ENCODE measurements at places on chromosomes 1 and 21.
A peak's percentile ranks its signal among the peaks of the same experiment; 100 is the strongest.

- no peaks in the 10 kb centered on the region for H3K36me3 ChIP-seq
- DNase-seq = no peak
- H3K4me3 ChIP-seq = no peak overlapping the region
These were observed 46.2 kb downstream of the DISP1 start for GRCh38 chr1:222861062-222861461.

- DNase-seq = no peak
- H3K4me1 ChIP-seq = no peaks in the 10 kb centered on the region
- no peaks in the 10 kb centered on the region for H3K27me3 ChIP-seq
- no peak overlapping the region for H3K4me3 ChIP-seq
These were observed 3.0 kb downstream of the EPS8L3 start for GRCh38 chr1:109760581-109761226.

DNA sequence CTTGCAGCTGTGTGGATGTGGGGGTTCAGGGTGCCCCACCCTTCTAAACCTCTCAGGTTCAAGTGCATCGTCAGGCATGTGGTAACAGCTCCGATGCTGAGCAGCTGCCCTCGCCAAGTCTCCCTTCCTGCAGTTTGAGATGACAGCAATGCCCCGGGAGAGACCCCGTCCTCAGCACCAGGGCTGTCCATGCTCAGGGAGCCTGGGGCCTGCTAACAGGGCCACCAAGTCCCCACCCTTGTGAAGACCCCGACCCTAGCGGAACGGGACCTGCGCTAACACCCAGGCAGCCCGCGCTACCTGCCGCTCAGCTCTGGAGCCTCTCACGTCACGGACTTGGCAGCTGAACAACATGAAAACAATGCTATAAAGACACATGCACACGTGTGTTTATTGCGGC is 159.2 kb upstream of the C1orf174 start:
- no peak overlapping the region for H3K4me3 ChIP-seq
- no peak overlapping the region for H3K27ac ChIP-seq
- H3K27me3 ChIP-seq = no peaks in the 10 kb centered on the region
- no peaks in the 10 kb centered on the region for H3K4me1 ChIP-seq
- DNase-seq = no peak

DNA sequence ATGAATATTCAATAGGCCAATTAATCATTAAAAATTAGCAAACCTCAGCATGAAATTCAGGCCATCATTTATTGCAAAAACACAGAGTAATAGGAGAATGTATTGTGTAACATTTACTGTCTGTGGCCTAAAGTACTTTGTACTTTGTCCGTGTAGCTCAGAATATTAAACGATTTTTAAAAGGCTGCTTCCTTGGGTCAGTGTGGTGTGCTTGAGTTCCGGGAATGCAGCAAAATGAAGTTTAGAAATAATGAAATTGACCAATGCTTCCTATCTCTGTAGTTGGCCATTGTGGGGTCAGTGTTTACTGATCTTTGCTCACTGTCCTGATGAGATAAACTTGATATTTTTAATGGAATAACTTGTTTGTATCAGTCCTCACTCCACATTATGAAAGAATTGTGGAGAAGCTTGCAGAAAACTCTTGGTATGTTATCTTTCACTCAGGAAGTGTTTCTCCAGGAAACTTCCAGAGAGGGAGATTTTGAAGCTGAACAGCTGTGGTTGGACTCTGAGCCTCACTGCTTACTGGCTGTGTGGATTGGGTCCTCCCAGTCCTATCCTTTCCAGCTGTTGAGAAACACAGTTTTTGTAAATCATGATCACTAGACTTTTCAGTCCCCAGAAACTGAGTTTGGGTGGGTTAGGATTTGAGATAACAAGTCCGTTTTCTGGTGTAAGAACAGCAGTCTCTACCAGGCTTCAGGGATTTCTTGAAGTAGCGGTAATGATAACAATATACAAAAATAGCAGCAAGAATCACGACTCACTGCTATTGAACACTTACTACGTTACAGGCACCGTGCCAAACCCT is 19.2 kb upstream of the MTARC1 start:
- no peak for DNase-seq
- H3K4me3 ChIP-seq = no peak overlapping the region
- H3K27ac ChIP-seq = peak overlapping the region; percentile 10
- peaks cover 43% of the 10 kb centered on the region for H3K36me3 ChIP-seq

- peaks cover 5% of the 10 kb centered on the region for H3K4me1 ChIP-seq
- H3K27ac ChIP-seq = no peak overlapping the region
- DNase-seq = no peak
- no peaks in the 10 kb centered on the region for H3K27me3 ChIP-seq
- no peak overlapping the region for H3K4me3 ChIP-seq
These were observed 6.7 kb downstream of the TRIM45 start for GRCh38 chr1:117114877-117115276.

GRCh38 chr1:23209770-23210169 is 7.5 kb downstream of the HTR1D start:
- no peak overlapping the region for H3K4me3 ChIP-seq
- H3K4me1 ChIP-seq = no peaks in the 10 kb centered on the region
- no peaks in the 10 kb centered on the region for H3K36me3 ChIP-seq
- DNase-seq = no peak
- H3K27me3 ChIP-seq = peaks cover 56% of the 10 kb centered on the region

GRCh38 chr1:179775009-179775408 is 31.9 kb downstream of the FAM163A start:
- no peak overlapping the region for H3K27ac ChIP-seq
- peaks cover 4% of the 10 kb centered on the region for H3K4me1 ChIP-seq
- no peak for DNase-seq
- no peak overlapping the region for H3K4me3 ChIP-seq
- no peaks in the 10 kb centered on the region for H3K27me3 ChIP-seq
- H3K36me3 ChIP-seq = no peaks in the 10 kb centered on the region

GRCh38 chr1:63116016-63116415 is 206.4 kb upstream of the FOXD3 start:
- no peaks in the 10 kb centered on the region for H3K36me3 ChIP-seq
- no peak overlapping the region for H3K4me3 ChIP-seq
- no peaks in the 10 kb centered on the region for H3K27me3 ChIP-seq
- no peak overlapping the region for H3K27ac ChIP-seq
- no peaks in the 10 kb centered on the region for H3K4me1 ChIP-seq

- H3K36me3 ChIP-seq = no peaks in the 10 kb centered on the region
- H3K27me3 ChIP-seq = no peaks in the 10 kb centered on the region
- DNase-seq = no peak
These were observed 304.1 kb upstream of the NR5A2 start for GRCh38 chr1:199723250-199723956.

GRCh38 chr1:61053712-61054600 is 28.4 kb upstream of the NFIA start:
- H3K36me3 ChIP-seq = no peaks in the 10 kb centered on the region
- no peak for DNase-seq
- H3K27me3 ChIP-seq = no peaks in the 10 kb centered on the region
- H3K27ac ChIP-seq = peak overlapping the region; percentile 100
- H3K4me1 ChIP-seq = peaks cover 19% of the 10 kb centered on the region

DNA sequence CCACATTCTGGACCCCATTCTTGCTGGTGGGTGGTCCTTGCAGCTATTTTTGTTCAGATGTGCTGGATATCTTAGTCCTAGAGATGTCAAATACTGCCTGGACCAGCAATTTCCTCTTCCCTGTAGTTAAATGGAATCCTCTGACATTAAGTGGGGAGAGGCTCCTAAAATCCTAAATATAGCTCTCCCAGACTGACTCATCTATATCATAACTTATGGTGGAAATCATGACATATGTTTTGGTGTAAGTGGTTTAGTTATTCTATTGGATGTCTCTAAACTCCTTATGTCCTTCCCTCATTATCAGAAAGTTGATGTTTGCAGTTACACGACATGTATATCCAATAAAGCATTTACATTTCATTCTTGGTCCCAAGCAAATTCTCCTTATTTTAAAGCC is 73.1 kb downstream of the KCNJ6 start:
- no peak for DNase-seq
- H3K4me1 ChIP-seq = no peaks in the 10 kb centered on the region
- no peaks in the 10 kb centered on the region for H3K27me3 ChIP-seq
- no peak overlapping the region for H3K4me3 ChIP-seq

DNA sequence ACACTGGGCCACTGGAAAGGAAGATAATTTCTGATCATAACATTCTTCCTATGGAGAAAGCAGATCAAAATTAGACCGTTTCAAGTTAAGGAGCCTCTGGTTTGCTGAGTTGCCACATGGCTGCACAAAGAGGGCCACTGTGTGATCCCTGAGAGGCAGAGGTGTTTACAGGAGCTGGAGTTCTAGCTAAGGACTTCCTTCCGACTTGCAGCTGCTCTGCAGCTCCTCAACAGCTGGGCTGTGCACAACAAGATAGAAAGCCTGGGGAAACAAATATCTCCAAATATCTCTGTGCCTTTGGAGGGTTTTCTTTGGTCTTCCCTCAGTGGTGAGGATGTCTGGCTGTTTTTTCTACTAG is 26.8 kb downstream of the GADD45A start:
- no peak overlapping the region for H3K4me3 ChIP-seq
- no peak for DNase-seq
- H3K27me3 ChIP-seq = no peaks in the 10 kb centered on the region
- H3K36me3 ChIP-seq = no peaks in the 10 kb centered on the region
- H3K4me1 ChIP-seq = peaks cover 78% of the 10 kb centered on the region
- peak overlapping the region; percentile 64 for H3K27ac ChIP-seq

- H3K36me3 ChIP-seq = no peaks in the 10 kb centered on the region
- H3K27ac ChIP-seq = no peak overlapping the region
- no peaks in the 10 kb centered on the region for H3K27me3 ChIP-seq
- H3K4me3 ChIP-seq = no peak overlapping the region
- no peak for DNase-seq
These were observed 42.2 kb upstream of the TARBP1 start for GRCh38 chr1:234520908-234521817.

GRCh38 chr1:24317081-24317480 is 2.1 kb upstream of the GRHL3 start:
- no peaks in the 10 kb centered on the region for H3K27me3 ChIP-seq
- no peak overlapping the region for H3K27ac ChIP-seq
- no peak overlapping the region for H3K4me3 ChIP-seq
- no peaks in the 10 kb centered on the region for H3K36me3 ChIP-seq
- peaks cover 7% of the 10 kb centered on the region for H3K4me1 ChIP-seq

GRCh38 chr1:66182551-66183178 is 351.3 kb upstream of the SGIP1 start:
- no peaks in the 10 kb centered on the region for H3K27me3 ChIP-seq
- H3K4me1 ChIP-seq = no peaks in the 10 kb centered on the region
- H3K4me3 ChIP-seq = no peak overlapping the region
- H3K36me3 ChIP-seq = no peaks in the 10 kb centered on the region

- H3K27me3 ChIP-seq = no peaks in the 10 kb centered on the region
- DNase-seq = no peak
- peaks cover 14% of the 10 kb centered on the region for H3K4me1 ChIP-seq
- H3K4me3 ChIP-seq = peak overlapping the region; percentile 83
- H3K27ac ChIP-seq = peak overlapping the region; percentile 97
These were observed 1.2 kb downstream of the LMOD1 start for GRCh38 chr1:201945157-201945556.

DNA sequence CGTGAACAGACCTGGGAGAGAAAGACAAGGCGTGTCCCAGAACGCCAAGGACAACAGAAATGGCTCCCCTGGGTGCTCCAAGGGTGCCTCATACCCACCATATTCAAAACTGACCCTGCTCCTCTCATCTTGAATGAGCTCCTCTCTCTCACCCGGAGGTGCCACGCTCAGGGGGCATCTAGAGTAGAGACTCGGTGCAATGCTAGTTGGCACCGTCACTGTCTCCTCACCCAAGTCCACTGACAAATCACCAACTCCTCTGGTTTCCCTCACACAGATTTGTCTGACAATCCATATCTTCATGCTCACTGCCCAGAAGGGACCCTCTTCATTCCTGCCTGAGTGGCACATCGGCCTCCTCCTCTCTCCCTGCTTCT is 5.0 kb downstream of the TMEM125 start:
- H3K4me1 ChIP-seq = peaks cover 17% of the 10 kb centered on the region
- no peak for DNase-seq

- no peaks in the 10 kb centered on the region for H3K27me3 ChIP-seq
- H3K4me1 ChIP-seq = no peaks in the 10 kb centered on the region
- peak; percentile 72 for DNase-seq
- H3K36me3 ChIP-seq = peaks cover 64% of the 10 kb centered on the region
These were observed 172.7 kb downstream of the TGFBR3 start for GRCh38 chr1:91712981-91713841.

DNA sequence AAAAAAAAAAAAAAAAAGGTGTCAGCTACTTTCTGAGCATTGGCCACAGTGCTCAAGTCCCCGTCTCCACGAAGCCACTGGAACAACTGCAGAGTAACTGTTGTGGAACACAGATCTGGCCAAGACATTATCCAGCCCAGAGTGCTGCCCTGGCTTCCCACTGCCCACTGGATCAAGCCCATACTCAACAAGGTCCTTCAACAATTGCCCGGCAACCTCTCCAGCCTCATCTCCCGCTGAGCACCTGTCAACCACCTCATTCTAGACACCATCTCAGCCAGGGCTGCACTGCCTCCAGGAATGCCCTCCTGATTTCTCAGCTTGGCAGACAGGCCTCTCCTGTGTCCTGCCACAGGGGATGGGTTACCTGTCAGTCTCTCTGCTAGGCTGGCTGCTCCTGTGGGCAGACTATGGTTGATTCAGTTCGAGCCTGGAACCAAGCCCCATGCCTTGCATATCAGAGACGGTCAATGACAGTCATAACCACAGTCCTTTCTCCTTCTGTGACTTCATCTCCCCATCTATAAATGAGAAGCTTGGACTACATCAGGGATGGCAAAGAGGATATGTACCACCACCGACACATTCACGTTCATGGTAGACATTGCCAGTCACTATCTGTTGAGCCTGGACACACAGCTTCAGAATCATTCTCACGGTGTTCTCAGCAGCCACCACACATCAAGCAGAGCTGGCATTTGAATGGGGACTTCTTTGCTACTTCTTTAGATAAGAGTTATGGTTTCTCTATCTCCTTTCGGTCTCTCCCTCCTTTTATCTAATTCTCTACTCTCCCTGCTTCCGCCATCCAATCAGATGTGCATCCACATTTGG is 76.9 kb downstream of the MRPL37 start:
- H3K36me3 ChIP-seq = peaks cover 12% of the 10 kb centered on the region
- H3K27me3 ChIP-seq = no peaks in the 10 kb centered on the region
- no peak overlapping the region for H3K4me3 ChIP-seq
- H3K4me1 ChIP-seq = peaks cover 100% of the 10 kb centered on the region
- DNase-seq = no peak

DNA sequence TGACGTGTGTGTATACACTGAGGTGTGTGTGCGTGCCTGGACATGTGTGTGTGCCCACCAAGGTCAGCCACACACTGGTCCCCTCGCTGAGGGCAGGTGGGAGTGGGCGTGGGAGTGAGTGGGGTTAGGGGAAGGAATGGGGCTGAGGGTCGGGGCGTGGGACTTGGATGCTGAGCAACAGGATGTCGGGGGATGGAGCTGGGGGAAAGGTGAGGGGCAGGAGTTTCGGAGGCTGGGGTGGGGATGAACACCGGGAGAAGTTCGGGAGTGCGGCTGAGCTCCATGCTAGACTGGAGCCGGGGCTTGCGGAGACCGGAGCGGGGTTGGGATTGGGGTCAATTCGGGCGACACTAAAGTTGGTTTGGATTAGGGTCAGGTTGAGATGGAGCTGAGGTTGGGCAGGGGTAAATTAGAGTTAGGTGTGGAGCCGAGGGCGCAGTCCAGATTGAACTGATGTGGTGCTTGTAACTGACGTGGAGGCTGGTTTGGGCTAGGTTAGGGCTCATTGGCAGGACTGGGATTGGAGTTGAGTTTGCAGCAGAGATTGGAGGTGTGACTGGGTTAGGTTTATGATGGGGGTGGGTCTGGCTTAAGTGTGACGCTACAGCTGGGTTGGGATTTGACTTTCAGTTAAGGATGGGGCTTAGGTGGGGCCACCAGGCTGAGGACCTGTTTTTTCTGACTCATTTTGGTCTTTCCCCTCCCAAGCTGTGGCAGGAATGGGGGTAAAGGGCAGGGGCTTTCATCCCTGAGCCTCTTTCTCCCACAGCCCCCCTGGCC is 3.3 kb upstream of the GUCA2A start:
- H3K4me1 ChIP-seq = peaks cover 7% of the 10 kb centered on the region
- H3K27ac ChIP-seq = no peak overlapping the region
- H3K4me3 ChIP-seq = no peak overlapping the region
